ENCODE measurements at places on chromosomes 4 and X.

DNA sequence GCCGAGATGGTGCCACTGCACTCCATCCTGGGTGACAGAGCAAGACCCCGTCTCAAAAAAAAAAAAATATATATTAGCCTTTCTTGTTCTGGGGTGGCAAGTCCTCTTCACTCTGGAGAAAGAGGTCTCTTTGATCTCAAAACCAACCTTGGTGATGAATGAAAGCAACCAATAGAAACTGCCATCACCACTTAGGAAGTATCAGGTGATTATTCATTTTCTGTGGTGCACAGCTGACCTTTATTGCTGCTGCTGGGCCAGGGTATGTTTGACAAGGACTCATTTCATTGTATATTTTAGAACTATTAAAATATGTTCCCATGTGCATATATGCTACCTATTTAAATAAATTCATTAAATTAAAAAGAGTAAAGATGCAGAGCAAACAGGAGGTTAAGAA is 76.0 kb upstream of the KIT start:
- DNase-seq: no peak

DNA sequence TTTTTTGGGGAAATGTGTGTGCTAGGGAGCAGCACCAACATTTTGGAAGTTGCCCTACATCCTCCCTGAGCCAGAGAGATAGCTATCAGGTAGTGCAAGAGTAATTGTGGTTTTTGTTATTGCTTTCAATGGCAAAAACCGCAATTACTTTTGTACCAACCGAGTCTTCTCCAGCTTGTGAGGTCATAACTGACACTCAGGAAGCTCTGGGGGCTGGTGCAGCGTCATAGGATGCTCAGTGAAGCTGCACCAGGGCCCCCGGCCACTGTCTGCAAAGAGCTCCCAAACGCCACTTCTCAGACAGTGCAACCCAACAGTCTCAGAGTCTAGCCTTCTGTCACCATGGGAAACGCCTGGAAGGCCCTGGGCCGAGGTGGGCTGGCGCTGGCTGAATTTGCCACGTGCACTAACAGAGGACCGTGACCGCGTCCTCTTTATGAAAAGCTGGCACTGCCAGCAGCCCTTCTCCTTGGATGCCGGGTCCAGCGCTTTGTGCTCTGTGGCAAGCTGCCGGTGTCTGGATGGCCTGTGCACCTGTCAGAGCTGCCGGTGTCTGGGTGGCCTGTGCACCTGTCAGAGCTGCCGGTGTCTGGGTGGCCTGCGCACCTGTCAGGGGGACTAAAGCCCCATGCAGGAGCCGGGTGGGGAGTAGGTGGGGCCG is 19.4 kb downstream of the SH3TC1 start:
- no peak for DNase-seq

DNA sequence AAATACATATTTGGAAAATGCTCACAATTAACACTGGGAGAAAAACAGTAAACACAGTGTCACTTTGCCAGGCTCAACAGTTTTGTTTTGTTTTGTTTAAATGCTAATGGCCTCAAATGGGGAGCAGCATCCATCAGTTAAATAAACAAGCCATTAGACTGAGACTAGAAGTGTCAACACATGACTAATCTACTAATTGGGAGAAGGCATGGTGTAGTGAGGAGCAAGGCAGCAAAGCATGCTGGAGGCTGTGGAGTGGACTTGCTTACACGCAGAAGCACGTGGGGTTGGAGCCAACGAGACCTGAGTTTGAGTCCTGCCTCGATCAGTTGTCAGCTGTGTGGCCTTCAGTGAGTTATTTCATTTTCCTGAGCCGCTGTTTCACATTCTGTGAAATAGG is 29.0 kb downstream of the UTP14A start:
- no peak for DNase-seq

DNA sequence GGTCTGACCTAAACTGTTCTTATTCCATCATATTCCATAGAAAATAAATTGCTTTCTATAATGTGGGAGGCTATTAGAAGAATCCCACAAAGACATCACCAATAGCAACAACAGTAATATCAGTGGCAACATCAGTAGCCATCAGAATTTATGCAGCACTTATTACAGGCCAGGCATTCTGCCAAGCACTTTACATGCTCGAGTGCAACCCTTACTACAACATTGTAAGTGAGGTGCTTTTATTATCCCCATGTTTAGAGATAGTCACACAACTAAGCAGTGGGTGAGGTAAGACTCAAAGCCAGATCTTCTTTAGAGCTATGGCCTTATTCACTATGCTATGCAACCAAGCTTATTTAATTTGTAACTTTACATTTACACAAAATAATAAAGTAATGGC is 317.1 kb upstream of the BMP3 start:
- no peak for DNase-seq

- DNase-seq: no peak
These were observed 8.2 kb downstream of the PPAT start for GRCh38 chr4:56427179-56427578.

DNA sequence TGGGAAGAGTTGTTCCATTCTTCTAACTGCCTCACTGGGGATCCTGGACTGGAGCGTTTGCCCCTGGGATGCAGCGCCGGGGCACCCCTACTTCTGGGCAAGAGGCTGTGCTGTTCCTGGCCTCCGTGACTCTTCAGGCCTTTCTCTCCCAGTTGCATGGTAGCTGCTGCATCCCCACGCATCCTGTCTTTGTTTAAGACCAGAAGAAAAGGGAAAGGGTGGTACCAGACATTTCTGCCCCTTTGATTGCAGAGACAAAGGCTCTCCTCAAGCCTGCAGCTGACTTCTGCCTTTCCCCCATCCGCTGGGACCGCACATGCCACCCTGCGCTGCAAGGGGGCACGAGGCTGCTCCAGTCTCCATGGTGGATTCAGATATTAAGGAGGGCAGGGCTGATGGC is 70.4 kb downstream of the SHROOM2 start:
- DNase-seq: no peak

- DNase-seq: no peak
These were observed at the start of gene CXCL9 for GRCh38 chr4:76007089-76007862. CXCL9 (minus strand) TSS chr4:76007509; CDS start chr4:76007449, 60 bp downstream.

All from activated CD4-positive, CD25-positive, alpha-beta regulatory T cell (primary cell).